CD8-positive, alpha-beta memory T cell (primary cell): ENCODE measurements at places on chromosomes 1 and 21. TPM values are rescaled to one million over a fixed set of nuclear protein-coding genes. Genes with fewer than 3 reads are reported as not detected.

Gene SYPL2
- total RNA-seq: 0.07 TPM

Gene FAM72D
- total RNA-seq: 9.6 TPM

Gene OLFML2B
- 0.22 TPM for total RNA-seq

Gene LCE3E
- not detected for total RNA-seq

Gene FMOD
- 0.51 TPM for total RNA-seq

Gene C1orf226
- not detected for total RNA-seq

Gene NVL
- 46.5 TPM for total RNA-seq

Gene SLC1A7
- total RNA-seq: not detected

Gene LCE2A
- not detected for total RNA-seq

Gene THBS3
- 7.9 TPM for total RNA-seq
